ENCODE measurements at places on chromosomes 3 and 15.
A peak's percentile ranks its signal among the peaks of the same experiment; 100 is the strongest.

GRCh38 chr3:16589867-16590624 is 15.2 kb downstream of the DAZL start:
- H3K4me3 ChIP-seq, result no peak overlapping the region
- H3K27me3 ChIP-seq, result no peaks in the 10 kb centered on the region
- H3K4me1 ChIP-seq, result peaks cover 3% of the 10 kb centered on the region
- no peaks in the 10 kb centered on the region for H3K36me3 ChIP-seq
- no peak for DNase-seq
- peak overlapping the region; percentile 1 for H3K27ac ChIP-seq

DNA sequence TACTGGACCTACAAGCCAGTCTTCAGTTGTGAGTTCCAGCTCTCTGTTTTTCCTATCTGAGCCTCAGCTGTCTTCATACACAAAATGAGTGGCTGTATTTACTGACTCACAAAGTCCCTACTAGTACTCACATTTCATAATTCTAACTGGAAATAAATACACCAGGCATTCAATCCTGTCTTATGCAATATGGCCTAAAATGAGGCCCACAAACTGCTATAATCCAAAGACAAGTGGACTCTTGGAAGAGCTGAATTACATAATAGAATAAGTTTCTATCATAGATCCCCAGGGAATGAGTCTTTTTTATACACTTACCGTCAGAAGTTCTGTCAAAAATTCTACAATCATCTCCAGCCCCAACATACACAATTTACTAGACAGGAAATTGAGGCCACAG is 211.9 kb downstream of the LRRN1 start:
- H3K4me1 ChIP-seq, result no peaks in the 10 kb centered on the region
- no peak for DNase-seq
- no peaks in the 10 kb centered on the region for H3K27me3 ChIP-seq
- no peak overlapping the region for H3K4me3 ChIP-seq
- no peak overlapping the region for H3K27ac ChIP-seq

DNA sequence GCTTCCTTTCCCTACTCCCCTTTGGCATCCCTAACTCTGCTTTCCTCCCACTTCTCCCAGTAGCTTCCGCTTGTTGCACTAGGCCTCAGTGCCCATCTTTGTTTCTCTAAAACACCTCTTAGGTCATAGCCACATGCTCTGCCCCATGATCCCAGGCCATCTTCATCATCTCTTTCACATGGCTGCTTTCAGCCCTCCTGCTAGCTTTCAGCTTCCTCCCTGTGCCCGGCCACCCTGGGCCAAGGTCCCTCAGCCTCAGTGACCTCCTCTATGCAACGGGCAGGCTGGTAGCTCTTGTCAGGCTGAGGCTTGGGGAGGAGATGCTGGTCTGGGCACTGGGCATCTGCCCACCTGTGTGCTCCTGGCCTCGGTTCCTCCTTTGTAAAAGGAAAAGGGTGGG is 2.3 kb downstream of the PLEKHO2 start:
- H3K4me3 ChIP-seq, result peak overlapping the region; percentile 98
- H3K27ac ChIP-seq, result peak overlapping the region; percentile 95
- H3K36me3 ChIP-seq, result peaks cover 7% of the 10 kb centered on the region

- peak; percentile 57 for DNase-seq
- peaks cover 63% of the 10 kb centered on the region for H3K4me1 ChIP-seq
- peak overlapping the region; percentile 81 for H3K4me3 ChIP-seq
- no peaks in the 10 kb centered on the region for H3K27me3 ChIP-seq
- H3K36me3 ChIP-seq, result no peaks in the 10 kb centered on the region
- H3K27ac ChIP-seq, result peak overlapping the region; percentile 100
Observed at GRCh38 chr15:38670128-38671005, 105.8 kb upstream of the RASGRP1 start.

DNA sequence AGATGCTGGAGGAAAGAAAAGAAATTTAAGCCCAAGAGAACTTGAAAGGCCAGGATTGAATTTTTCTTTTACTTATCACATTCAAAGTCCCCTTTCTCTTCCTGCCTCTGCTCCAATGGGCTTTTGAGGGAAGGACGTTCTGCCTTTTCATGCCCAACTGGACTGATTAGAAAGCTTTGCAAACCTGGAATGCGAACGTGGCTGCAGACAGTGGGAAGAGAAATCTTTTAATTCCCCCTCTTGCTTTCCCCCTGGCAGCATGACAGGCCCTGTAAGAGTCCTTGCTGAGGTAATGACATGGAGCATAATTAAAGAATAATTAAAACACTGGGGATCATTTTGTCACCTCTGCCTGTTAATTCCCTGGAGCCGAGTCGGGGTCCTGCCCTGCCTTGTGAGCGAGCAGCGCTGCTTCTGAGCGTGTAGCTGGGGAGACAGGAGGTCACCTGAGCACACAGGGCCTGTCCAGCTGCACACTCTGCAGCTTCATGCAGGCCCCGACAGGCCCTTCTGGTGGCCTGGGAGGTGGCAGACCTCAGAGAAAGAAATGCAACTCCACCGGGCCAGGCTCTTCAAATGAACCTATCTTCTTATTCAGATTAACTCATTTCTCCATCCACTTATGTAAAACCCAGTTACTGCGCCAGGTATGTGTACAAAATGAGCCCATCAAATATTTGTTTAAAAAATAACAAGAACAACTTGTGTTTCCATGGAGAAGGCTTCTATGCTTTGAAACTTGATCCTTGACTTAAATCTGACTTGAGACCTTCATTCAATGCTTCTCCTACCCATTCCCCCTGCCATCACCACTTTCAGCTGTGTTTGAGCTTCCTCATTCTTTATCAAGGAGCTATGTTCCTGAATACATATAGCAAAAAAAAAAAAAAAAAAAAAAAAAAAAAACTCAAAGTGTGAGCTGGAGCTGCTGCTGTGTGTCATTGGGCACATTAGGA is 628.2 kb upstream of the CFAP20DC start:
- no peaks in the 10 kb centered on the region for H3K36me3 ChIP-seq
- H3K4me3 ChIP-seq, result no peak overlapping the region
- H3K4me1 ChIP-seq, result no peaks in the 10 kb centered on the region
- H3K27ac ChIP-seq, result no peak overlapping the region
- DNase-seq, result no peak
- H3K27me3 ChIP-seq, result no peaks in the 10 kb centered on the region

- peaks cover 2% of the 10 kb centered on the region for H3K4me1 ChIP-seq
- H3K36me3 ChIP-seq, result no peaks in the 10 kb centered on the region
- H3K4me3 ChIP-seq, result no peak overlapping the region
- peaks cover 32% of the 10 kb centered on the region for H3K27me3 ChIP-seq
- H3K27ac ChIP-seq, result no peak overlapping the region
- no peak for DNase-seq
Observed at GRCh38 chr3:148883163-148883562, 18.1 kb downstream of the CPA3 start.

GRCh38 chr15:99057697-99058420 is 47.0 kb upstream of the SYNM start:
- H3K27me3 ChIP-seq, result peaks cover 53% of the 10 kb centered on the region
- no peak for DNase-seq
- no peaks in the 10 kb centered on the region for H3K36me3 ChIP-seq
- H3K4me3 ChIP-seq, result peak overlapping the region; percentile 79
- H3K4me1 ChIP-seq, result peaks cover 7% of the 10 kb centered on the region

DNA sequence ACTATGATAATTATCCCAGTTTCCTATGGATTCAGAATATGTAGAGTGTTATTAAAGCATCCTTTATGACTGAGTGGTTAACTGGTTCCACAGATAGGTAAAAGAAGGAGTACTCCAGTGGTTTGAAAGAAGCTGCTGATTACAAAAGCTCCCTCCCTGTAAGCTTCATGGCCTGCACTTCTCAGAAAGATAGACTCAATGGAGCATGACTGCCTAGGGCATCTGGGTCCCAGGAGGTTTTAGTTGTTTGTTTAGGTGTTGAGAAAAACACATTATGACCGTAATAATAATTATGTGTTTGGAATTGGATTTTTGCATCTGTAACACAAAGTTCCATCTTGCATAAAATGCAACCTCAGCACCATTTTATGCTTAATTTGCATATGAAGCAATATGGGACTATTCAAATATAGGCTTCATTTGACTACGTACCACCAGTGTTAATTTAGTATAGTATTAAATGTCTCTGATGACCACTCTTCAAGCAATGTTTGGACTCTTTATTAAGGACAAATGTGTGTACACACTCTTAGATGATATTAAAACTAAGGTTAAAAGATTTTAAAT is 121.1 kb downstream of the ROBO2 start:
- no peaks in the 10 kb centered on the region for H3K36me3 ChIP-seq
- H3K4me3 ChIP-seq, result no peak overlapping the region
- DNase-seq, result no peak
- H3K27me3 ChIP-seq, result no peaks in the 10 kb centered on the region
- no peak overlapping the region for H3K27ac ChIP-seq
- H3K4me1 ChIP-seq, result no peaks in the 10 kb centered on the region

DNA sequence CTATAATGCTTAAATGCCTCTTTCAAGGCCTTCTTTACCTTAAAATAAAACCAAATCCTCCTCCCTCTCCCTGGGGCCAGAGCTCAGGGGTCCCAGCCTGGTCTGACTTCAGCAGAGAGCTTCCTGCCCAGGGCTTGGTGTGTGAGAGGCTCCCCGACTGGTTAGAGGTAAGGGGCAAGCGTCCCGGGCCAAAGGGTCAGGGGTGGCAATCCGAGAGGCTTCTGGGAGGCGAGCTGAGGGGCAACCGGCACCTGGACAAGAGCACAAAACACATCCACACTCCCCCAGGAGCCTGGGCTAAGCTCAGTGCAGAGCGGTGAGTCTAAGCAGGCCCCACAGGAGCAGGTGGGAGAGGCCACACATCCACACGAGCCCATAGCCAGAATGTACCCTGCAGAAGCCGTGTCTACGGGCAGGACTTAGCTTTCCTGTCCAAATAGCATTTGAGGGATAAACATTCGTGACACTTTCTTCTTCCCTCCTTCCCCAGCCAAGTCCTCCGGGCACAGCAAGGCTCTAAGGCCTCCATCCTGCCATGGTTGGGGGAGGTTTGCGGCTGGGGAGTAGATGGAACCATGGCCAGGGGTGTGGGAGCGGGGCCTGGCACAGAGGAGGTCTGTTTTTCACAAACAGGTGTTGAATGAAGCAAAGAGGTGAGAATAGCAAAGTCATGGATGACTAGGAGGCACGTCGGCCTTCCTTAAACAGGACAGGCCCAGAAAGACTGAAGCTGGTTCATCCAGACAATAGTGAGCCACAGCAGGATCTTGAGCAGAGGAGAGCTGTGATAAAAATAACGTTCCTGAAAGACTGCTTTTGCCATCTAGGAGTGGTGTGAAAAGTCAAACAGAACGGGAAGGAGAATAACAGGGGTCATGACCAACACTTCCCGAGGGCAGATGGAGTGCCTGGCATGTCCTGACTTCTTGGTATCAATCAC is 98.7 kb upstream of the IQSEC1 start:
- no peak overlapping the region for H3K27ac ChIP-seq
- H3K4me3 ChIP-seq, result no peak overlapping the region
- no peak for DNase-seq
- peaks cover 1% of the 10 kb centered on the region for H3K27me3 ChIP-seq
- peaks cover 5% of the 10 kb centered on the region for H3K4me1 ChIP-seq

DNA sequence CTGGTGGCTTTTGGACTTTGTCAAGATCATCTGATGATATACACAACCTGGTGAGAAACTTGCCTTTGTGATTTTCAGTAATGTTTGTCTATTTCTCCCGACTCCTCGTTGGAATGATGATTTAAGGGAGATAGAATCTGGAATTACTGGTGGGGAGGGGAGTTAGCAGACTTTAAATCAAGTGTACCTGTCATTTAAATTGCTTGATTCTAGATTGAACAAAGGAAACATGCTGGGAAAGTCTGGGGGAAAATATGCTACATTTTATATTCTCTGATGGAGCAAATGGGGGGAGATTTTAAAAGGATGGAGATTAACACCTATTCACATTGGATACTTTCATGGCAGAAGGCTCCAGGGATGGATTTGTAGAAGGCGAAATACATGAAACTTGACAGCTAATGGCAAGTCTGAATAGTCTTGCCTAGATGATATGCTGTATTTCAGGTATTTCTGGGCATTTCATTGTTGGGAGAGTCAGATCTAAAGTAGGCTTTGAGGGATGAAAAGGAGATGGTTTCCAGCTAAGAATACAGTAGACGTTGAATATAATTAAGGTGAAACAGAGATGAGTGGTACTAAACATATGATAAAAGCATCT is 189.1 kb upstream of the PDZRN3 start:
- H3K27me3 ChIP-seq, result no peaks in the 10 kb centered on the region
- DNase-seq, result no peak
- H3K4me3 ChIP-seq, result no peak overlapping the region
- H3K36me3 ChIP-seq, result no peaks in the 10 kb centered on the region
- no peaks in the 10 kb centered on the region for H3K4me1 ChIP-seq
- H3K27ac ChIP-seq, result no peak overlapping the region

DNA sequence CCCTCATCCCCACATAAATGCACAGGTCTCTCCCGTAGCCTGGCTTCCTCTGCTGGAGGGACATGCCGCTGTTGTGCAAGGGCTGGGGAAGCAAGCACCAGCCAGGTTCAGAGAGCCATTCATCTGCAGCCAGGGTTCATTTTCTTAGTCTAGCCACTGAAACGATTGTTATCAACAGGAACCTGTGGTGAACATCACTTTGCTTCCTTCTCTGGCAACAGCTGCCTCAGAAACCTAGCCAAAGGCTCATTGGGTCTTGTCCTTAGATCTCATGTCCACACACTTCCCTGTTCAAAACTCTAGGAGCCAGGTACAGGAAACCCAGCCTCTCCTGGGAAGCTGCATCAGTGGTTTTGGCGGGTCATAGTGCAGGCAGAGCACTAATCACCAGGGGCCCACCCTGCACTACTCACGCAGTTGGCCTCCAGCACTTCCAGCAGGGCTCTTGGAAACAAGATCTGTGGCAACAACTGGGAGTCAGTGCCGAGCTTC is 47.0 kb downstream of the OXNAD1 start:
- peak; percentile 52 for DNase-seq
- H3K4me3 ChIP-seq, result peak overlapping the region; percentile 88
- peak overlapping the region; percentile 96 for H3K27ac ChIP-seq
- H3K4me1 ChIP-seq, result peaks cover 51% of the 10 kb centered on the region

GRCh38 chr3:152595975-152596821 is 238.7 kb upstream of the P2RY1 start:
- no peaks in the 10 kb centered on the region for H3K36me3 ChIP-seq
- H3K4me3 ChIP-seq, result no peak overlapping the region
- peaks cover 8% of the 10 kb centered on the region for H3K27me3 ChIP-seq
- no peak for DNase-seq

DNA sequence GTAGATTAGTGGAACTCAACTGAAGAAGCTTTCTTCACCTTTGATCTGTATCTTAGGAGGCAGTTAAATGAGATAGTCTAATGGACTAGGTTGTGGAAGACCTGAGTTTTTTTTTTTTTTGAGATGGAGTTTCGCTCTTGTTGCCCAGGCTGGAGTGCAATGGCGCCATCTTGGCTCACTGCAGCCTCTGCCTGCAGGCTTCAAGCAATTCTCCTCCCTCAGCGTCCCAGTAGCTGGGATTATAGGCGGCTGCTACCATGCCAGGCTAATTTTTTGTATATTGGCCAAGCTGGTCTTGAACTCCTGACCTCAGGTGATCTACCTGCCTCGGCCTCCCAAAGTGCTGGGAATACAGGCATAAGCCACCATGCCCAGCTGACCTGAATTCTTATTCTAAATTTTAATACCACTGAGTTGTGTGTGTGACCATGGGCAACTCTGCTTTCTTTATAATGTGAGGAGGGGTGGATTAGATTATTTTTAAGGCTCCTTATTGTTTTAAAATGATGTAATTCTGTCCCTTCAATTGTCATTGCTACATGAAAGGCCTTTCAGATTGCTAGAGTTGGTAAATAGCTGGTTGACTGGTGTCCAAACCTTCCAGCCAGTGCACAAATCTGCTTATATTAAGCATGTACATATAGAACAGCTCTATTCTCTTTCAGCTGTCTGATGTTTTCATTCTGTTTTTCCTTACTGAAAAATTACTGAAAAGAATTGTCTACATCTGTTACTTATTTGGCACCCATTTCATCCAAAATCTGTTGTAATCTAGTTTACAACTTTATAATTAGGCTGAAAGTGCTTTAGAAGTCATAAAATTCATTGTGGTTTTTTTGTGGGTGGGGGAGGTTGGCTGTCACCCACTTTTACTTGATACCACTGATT is 2.3 kb downstream of the LNP1 start:
- no peak overlapping the region for H3K4me3 ChIP-seq
- H3K27me3 ChIP-seq, result no peaks in the 10 kb centered on the region
- DNase-seq, result no peak

All from T-helper 17 cell (primary cell).